Stimulated activated CD4-positive, alpha-beta T cell treated with anti-CD3 and anti-CD28 coated beads, TNF-alpha, amount 100 ng/mL, for 24 hours (primary cell): ENCODE measurements at places on chromosomes 16 and 17.

- no peak for DNase-seq
Observed at GRCh38 chr16:4325253-4325758, 9.4 kb downstream of the GLIS2 start.

DNA sequence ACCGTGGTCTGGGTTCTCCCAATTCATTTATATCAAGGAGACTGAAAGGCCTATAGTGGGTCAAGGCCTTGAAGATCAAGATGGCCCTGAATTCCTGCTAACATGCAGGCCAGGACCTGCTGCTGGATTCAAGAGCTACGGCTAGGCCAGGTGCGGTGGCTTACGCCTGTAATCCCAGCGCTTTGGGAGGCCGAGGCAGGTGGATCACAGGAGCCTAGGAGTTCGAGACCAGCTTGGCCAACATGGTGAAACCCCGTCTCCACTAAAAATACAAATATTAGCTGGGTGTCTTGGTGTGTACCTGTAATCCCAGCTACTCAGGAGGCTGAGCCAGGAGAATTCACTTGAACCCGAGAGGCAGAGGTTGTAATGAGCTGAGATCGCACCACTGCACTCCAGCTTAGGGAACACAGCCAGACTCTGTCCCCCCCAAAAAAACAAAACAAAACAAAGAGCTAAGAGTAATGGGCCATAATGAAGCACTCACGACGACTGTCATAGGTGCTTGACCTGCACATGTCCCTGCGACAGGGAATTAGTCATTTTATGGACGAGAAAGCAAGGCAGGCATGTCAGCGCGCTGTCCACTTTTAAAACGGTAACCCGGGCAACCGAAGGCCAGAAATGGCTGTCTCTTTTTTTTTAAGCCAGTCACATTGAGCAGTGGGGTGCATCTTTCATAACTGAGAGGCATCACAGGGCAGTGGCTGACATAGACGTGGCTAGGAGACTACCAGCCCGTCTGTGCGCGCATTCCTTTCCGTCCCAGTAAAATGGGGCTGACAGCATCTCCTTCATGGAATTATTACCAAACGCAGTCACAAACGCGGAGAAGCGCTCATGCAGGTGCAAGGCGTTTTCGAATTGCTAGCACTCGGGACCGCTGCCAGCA lies 1.0 kb upstream of the FBRS start:
- DNase-seq = no peak

DNA sequence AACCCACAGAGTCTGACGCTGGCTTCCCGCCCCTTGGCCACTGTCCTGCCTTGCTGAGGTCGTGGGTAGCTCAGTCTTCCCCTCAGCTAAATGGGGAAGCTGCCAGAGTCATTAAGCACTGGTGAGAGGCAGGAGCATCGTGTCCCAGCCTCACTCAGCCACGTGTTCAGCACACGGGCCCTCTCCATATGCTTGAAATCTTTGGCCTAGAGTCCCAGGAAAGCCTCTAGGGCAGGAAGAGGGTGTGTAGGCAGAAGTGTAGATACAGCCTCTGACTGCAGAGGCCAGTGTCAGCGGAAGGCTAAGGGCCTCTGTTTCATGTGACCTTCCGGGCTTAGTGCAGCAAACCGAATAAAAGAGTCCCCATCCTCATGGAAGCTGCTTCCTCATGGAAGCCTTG lies 4.1 kb downstream of the DHODH start:
- no peak for DNase-seq

DNA sequence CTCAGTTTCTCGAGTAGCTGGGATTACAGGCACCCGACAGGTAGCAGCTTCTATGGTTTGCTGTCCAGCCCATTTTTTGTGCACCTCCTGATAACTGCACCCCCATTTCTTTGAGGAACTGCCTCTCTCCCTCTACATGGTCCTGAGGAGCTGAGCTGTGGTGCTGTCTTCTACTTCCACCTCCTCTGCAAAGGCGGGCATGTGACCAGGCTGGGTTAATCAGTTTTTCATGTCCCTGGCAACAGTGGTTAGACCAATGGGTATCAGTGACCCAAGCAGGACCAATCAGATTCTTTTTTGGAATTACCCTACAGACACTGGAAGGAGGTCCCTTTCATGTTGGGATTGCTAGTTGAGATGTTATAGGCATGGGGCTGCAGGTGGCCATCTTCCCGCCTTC lies 41.3 kb downstream of the TBX21 start:
- DNase-seq = no peak

DNA sequence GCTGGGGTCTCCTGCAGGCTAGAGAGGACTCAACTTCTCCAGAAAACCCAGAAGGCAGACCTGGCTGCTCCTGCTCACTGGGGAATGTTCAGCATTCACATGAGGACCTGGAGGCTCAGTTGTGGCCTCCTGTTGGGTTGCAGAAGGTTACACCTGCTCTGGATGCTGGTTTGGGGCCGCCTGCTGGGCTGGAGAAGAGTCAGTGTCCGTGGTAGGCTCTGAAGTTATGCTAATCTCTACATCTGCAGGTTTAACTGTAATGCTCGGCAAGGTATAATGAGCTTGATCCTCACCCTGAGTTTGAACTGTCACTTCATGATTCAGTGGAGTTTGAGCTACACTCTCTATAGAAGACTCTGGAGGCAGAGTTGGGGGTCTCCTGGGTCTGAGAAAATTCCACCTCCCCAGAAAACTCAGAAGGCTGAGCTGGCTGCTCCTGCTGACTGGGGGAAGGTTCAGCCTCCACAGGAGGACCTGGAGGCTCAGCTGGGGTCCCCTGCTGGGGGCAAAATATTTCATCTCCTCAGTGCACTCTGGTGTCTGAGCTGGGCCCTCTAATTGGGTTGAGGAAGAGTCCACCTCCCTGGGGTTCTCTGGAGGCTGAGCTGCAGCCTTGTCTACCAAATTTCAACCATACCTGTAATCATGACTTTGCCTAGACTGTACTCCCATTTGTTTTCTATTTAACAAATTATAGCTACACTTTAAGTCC lies 23.5 kb downstream of the RDM1 start:
- DNase-seq = no peak

DNA sequence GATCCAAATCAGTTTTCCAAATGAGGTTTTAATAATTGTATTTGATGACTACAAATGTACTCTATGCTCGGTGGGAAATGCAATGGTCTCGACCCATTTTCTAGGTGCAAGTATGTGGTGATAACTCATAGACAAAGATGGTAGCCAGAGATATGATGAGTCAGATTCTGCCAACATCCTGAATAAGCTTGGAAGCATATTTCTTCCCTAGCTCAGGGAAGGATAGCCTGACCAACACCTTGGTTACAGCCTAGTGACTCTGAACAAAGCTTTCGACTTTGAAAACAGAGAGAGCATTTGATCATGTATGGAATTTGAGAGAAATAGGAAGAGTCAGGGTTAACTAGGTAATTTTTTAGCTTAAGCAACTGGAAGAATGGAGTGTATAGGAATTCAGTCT lies 128.3 kb upstream of the MYOCD start:
- no peak for DNase-seq

DNA sequence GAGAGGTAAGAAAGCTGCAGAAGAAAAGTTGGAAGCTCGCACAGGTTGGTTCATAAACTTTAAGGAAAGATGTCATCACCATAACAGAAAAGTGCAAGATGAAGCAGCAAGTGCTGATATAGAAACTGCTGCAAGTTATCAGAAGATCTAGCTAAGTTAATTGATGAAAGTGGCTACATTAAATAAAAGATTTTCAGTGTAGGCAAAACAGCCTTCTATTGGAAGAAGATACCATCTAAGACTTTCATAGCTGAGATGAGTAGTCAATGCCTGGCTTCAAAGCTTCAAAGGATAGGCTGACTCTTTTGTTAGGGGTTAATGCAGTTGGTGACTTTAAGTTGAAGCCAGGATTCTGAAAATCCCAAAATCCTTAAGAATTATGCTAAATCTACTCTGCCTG lies 24.0 kb downstream of the CYLD start:
- DNase-seq = no peak

DNA sequence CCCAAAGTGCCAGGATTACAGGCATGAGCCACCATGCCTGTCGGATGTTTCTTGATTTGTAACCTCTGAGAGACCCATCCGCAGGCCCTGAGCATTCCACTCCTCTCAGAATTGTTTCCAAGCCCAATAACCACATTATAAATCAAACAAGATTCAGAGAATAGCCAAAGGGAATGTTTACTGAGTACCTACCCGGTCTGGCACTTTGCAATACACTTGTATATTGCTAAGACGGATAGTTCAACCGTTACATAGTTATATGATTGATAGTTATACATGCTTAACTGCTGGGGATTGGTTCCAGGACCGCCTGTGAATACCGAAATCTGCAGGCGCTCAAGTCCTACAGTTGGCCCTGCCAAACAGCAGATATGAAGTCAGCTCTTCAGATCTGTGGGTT lies 3.0 kb upstream of the KAT8 start:
- DNase-seq = no peak

GRCh38 chr17:51422634-51423033 lies 162.3 kb downstream of the UTP18 start:
- no peak for DNase-seq

DNA sequence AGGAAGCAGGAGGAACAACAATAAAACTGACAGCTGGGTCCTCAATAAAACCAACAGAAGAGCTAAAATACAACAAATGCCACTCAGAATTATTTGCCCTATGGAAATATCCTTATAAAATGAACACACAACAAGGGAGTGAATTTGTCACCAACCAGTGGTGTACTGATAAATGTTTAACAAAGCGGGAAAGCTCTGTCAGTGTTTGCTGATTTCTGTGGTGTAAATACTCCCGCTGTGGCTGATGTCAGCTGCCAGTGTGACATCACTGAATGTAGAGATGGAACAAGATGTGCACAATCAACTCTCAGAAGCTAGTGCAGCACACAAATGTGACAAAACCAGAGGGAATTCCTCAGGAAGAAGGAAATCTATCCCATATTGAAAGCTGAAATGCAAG lies 51.9 kb downstream of the CDYL2 start:
- no peak for DNase-seq

DNA sequence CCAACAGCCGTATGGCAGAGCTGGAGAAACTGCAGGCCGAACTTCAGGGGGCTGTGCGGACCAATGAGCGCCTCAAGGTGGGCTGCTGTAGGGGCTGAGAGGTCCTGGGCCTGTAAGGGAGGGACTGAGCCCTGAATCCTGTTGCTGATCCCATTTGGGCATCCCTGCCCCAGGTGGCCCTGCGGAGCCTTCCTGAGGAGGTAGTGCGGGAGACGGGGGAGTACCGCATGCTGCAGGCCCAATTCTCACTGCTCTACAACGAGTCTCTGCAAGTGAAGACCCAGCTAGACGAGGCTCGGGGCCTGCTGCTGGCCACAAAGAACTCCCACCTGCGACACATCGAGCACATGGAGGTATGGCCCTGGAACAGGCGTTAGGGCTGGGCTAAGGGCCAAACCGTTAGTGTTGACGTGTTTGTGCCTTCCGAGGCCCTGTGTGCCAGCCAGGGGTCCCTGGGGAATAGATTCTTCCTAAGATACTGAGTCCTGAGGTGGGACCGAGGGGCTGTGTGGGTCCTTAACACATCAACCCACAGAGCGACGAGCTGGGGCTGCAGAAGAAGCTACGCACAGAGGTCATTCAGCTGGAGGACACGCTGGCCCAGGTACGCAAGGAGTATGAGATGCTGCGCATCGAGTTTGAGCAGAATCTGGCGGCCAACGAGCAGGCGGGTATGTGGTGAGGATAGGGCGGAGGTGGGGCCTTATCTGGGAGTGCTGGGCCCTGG lies 4.2 kb downstream of the RNF40 start:
- DNase-seq = no peak

GRCh38 chr17:29559640-29560039 lies 7.2 kb downstream of the ABHD15 start:
- no peak for DNase-seq

DNA sequence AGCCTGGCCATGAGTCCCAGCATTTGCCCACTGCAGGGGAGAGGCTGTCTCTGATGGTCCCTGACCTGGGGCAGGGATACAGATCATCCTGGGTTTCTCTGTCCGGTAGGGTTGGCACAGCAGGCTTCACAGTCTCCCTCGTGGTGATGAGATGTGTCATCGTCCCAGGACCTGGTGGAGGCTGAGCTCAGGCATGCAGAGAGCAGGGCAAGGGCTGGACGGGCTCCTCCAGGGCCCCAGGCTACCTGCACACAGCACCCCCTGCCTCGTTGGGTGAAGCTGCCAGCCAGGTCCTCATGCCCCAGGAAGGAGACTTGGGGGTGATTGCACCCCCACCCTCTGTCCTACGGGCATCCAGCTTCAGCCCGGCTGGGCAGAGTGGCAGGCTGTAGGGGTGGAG lies 155.8 kb upstream of the GSE1 start:
- no peak for DNase-seq

- DNase-seq = no peak
Observed at GRCh38 chr17:82389379-82389778, 17.8 kb downstream of the UTS2R start.
